Stimulated activated CD8-positive, alpha-beta memory T cell treated with anti-CD3 and anti-CD28 coated beads, Interleukin-15, amount 100 ng/mL, for 1 hour (primary cell): ENCODE measurements at places on chromosomes 3 and 15.

GRCh38 chr3:197007296-197007940 lies 22.2 kb downstream of the MELTF start:
- no peak for DNase-seq

- DNase-seq: no peak
These were observed 188.2 kb downstream of the VPS13C start for GRCh38 chr15:61871926-61872522.

DNA sequence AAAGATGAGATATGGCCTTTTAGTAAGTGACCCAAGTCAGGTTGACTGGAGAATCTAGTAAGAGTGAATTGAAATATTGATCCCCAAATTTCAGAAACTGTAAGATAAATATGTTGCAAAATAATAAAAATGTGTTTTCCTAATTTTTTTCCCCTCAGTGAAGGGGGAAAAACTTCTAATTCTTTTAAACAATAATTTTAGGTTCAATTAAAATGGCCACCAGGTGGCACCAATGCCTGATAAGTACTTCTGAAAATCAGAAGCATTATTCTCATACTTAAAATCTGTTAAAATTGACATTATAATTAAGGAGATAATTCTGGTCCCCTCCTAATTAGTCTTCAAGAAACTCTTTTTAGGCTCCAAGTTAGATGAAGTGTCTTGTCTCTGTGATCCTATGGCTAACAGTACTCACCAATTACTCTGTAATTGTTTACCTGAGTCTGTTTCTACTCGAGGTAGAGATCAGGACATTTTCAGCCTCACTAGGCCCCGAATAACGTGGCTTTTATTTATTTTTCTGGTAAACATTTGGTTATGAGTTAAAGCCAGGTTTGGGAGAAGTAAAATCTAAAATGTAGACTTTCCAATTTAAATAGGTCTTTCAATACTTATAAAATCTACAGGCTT lies 52.6 kb downstream of the NMD3 start:
- no peak for DNase-seq

- DNase-seq: no peak
These were observed 265.9 kb downstream of the TJP1 start for GRCh38 chr15:29556380-29556779.

- no peak for DNase-seq
These were observed 1.1 kb downstream of the HYAL3 start for GRCh38 chr3:50297896-50298725.

- no peak for DNase-seq
These were observed 203.6 kb downstream of the AKAP13 start for GRCh38 chr15:85583923-85584390.

DNA sequence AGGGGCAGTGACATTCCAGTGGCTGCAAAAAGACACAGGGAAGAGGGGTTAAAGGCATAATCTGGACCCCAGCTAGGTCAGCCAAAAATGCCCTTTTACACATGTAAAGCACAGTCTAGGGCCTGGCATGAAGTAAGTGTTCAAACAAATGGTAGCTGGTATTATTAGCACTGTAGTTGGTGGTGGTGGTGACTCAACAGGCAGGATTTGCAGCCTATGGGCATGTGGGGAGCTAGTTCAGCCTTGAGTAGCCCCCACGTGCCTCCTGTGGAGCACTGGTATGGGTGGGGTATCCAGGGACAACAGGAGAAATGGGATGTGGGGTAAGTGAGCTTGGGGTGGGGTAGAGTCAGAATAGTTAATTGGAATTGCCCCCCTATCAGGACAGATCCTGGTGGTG lies 27.6 kb downstream of the DNASE1L3 start:
- no peak for DNase-seq

GRCh38 chr15:94387849-94388441 lies 156.6 kb downstream of the MCTP2 start:
- DNase-seq: no peak

DNA sequence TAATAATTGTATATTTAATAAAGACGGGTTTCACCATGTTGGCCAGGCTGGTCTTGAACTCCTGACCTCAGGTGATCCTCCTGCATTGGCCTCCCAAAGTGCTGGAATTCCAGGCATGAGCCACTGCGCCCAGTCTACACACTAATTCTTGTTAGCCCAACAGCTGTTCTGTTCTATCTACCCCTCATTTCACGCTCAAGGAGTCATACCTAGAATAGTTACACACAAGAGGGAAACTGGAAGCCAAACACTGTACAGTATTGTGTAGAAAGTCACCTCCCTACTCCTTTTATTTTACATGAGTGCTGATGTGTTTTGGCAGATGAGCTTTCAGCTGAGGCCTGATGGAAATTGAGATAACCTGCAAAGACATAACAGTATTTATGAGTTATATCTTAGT lies 13.4 kb upstream of the CTDSPL2 start:
- DNase-seq: no peak

GRCh38 chr3:46187876-46188275 lies 20.2 kb downstream of the CCR1 start:
- DNase-seq: no peak

GRCh38 chr15:28013480-28013879 lies 85.6 kb downstream of the OCA2 start:
- no peak for DNase-seq

DNA sequence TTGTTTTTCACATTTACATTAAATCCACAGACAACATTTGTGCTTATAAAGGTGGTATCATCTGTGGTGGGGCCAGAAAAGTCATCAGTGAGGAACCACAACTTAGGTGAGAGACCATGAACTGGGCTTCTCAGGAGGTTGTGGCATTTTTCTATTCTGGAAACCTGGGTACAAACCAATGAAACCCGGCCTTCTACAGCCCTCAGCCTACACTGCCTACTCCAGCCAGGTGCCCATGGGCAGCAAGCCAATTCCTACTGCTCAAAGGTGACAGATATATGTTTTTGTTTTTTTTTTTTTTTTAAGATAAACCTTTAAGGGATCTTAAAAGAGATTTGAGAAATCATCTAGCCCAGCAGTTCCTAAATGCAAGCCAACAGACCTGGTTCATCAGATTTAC lies 20.3 kb downstream of the SPG21 start:
- no peak for DNase-seq

DNA sequence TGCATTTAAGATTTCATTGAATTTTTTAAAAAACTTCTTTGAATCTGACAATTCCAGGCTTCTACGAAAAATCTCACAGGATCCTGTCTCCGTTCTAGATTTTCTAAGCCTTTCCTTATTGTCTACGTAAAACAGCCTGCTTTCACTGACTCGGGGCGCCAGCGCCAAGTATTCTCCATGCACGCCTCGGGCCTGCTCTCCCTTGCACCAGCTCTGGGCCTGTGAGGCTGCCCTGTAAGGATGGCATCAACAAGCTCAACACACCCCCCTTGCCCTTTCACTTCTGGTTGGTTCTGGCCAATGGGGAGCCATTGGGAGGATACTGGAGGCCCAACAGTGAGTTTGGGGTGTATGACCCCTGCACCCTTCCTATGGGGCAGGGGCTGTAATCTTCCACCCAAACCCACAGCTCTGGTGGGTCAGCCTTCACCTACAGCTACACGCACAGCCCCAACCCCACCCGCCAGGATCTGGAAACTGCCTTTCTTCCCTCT lies 47.8 kb downstream of the SLC41A3 start:
- DNase-seq: no peak

DNA sequence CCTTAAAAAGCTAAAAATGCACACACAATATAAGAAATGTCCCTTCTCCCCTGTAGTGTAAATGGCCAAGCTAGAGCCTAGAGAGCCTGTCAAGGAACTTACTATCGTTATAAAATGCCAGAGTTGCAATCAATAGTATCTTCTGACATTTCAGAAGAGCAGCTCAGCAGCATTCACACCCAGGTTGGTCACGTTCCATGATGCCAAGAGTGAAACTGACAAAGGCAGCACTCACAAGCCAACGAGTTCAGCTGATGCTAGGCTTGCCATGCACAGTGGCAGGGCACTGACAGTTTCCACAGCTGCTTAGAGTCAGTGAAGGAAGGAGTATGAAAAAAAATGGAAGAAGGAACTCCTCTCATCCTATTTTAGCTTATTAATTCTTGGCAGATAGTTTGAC lies 331.4 kb upstream of the CCDC54 start:
- no peak for DNase-seq

GRCh38 chr15:61133361-61133760 lies 95.7 kb downstream of the RORA start:
- no peak for DNase-seq

DNA sequence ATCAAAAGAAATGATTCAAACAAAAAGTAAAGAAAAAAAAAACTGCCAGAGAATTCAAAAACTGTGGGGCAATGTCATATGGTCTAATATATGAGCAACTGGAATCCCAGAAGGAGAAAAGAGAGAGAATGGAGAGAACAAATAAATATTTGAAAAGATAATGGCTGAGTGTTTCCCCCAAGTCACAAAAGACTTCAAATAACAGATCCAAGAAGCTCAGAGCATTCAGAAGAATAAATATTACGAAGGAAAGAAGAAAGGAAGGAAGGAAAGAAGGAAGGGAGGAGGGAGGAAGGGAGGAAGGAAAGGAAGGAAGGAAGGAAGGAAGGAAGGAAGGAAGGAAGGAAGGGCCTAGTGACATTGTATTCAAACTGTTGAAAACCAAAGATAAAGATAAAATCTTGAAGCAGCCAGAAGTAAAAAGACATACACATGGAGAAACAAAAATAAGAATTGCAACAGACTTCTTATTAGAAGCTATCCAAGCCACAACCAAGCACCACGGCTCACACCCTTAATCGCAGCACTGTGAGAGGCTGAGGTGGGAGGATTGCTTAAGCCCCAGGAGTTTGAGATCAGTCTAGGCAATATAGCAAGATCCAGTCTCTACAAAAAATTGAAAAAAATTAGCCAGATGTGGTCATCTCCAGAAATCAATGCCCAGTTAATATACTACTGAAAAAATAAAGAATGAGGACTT lies 118.9 kb upstream of the IGSF10 start:
- DNase-seq: no peak

DNA sequence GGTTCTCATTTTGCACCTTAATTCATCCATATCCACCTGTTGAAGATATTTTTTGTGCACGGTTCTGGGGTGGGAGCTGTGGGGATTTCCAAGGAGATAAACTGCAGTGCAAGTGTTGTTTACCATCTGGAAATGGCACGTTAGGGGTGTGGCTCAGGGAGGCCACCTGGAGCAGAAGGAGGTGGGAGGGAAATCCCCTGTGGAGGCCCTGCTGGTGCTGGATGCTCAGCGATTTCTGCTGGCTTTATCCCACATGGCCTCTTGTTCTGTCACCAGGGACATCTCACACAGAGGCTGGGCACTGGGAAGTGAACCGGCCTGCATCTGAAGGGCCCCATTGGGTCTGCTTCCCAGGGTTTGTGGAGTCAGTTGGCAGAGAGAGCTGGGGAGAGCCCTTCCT lies 24.3 kb downstream of the TRPM1 start:
- DNase-seq: no peak

GRCh38 chr15:27990521-27991515 lies 108.3 kb downstream of the OCA2 start:
- DNase-seq: no peak

GRCh38 chr3:176839466-176839865 lies 357.8 kb downstream of the TBL1XR1 start:
- no peak for DNase-seq

DNA sequence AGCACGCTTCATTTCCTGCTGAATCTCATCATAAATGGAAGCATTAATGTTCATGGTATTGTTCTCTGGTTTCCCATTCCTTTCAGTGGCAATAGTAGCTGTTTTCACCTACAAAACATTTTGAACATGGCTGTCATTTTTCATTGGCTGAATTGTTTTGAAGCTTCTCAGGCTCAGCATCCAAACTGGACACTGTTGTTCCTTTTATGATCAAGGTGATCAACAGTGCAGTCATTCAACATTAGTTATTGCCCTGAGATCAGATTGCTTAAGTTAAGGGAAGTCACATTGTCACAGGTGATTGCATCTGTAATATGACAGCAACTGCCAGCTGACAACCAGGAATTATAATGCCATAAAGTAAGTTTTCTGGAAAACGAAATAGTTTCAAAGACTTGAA lies 46.9 kb downstream of the SATB1 start:
- DNase-seq: no peak

- no peak for DNase-seq
These were observed 168.8 kb upstream of the VEPH1 start for GRCh38 chr3:157672061-157672460.

GRCh38 chr15:60757831-60758570 lies 279.1 kb upstream of the ICE2 start:
- DNase-seq: no peak

GRCh38 chr15:73633991-73634495 lies 854 bp upstream of the NPTN start:
- DNase-seq: no peak

GRCh38 chr15:49239105-49239504 lies 69.1 kb downstream of the GALK2 start:
- no peak for DNase-seq

DNA sequence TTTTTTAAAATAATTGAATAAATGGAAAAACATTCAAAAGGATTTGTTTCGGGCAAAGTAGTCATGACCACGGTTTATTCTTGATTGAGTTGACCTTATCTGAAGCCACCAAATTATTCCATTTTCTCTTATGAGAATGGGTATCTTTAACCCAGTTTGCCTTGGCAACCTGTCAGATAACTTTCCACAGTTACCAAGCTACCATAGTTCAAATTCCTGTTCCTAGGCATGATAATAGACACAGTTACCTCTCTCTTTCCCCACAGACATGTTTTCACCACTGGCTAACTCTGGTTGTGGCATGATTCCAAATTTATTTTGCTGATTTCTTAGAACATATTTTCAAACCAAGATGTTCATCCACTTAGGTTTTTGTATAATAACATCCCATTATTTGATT lies 84.9 kb downstream of the NECTIN3 start:
- no peak for DNase-seq

DNA sequence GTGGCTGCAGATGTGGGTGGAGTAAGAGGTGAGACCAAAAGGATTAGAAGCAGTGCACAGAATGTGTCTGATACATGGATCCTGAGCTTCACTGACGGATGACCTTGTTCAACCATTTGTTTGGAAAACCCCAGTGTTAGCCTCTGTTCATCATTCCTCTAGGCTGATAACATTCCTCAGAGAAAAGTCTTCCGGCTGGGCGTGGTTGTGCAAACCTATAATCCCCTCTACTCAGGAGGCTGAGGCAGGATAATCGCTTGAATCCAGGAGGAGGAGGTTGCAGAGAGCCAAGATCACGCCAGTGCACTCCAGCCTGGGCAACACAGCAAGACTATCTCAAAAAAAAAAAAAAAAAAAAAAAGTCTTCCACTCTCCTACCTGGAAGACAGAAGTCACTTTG lies 23.1 kb upstream of the CHD2 start:
- DNase-seq: no peak

- no peak for DNase-seq
These were observed 3.9 kb downstream of the GP5 start for GRCh38 chr3:194395212-194395611.
